ENCODE measurements at places on chromosomes 7 and 10.

GRCh38 chr7:81562581-81562980 lies 207.3 kb downstream of the HGF start:
- no peak for DNase-seq

DNA sequence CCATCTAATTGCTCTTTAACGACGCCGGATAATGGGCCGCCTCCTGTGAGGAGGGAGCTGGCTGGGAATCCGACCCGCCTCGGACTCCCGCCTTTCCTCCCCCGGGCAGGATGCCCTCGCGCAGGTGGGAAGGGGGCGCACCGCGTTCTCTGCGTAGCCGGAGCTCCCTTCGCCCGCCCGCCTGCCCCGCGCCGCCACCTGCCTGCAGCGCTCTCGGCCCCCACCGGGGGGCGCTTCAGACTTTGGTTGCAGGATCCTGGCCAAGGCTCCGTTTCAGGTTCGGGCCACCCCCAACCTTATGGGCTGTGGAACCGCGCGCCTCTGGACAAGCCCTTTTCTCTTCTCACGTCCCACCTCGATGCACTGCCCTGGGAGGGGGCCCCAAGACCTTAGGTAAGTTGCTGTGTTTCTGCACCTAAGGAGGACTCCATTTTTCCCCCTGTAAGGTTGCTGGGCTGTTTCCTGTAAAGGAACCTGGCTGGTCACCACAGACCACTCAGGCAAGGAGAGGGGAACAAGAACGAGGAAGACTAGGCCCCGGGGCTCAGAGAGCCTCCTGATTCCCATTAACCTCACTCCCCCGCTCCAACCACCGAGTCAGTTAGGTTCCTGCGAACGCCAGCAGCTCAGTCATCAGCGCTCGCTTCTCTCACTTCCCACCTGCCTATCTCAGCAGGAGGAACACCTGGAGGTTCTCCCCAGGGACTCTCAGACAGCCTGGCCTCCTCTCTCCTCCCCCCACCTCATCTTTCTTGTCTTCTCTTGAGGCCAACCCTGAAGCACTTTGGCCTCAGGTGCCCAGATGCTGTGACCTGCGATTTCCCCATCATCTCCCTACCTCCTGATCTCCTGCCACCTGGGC lies 11.3 kb upstream of the KAZALD1 start:
- DNase-seq = no peak

DNA sequence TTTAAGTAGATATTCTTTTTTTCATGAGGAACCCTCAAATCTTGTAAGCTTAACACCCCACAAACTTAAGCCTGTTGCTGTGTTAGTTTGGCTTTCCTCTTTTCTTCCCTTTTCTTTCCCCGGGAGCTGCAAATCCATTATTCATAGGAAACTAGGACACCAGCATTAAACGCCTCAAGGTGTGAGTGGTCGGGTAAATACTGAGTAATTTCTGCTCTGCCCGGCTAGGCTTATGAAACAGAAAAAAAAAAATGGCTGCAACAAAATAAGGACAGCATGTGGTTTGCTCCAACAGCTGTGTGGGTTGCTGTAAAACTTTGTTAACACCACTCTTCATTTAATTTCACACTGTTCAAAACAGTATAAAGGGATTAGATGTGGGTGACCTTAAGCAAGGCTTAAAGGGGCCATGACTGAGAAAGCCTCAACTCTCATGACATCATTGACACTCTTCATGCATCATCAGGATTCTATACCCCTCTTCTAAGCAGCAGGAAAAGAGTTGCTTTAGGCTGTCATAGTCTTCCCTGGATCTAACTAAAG lies 104.1 kb downstream of the AOAH start:
- no peak for DNase-seq

DNA sequence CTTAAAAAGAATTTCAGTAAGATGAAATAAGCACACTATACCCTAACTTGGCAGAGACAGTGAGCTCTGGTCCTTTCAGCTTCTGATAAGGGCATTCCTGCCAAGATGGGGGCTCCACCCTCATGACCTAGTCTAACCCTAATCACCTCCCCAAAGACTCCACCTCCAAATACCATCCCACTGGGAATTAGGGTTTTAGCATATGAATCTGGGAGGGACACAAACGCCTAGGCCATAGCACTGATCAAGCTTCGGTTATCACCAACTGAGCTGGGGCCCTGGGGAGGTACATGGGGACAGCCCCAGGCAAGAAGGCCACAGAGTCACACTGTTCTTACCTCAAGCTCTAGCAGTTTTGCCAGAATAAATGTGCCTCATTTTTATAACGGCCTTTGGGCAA lies 31.4 kb downstream of the PALS2 start:
- DNase-seq = no peak

DNA sequence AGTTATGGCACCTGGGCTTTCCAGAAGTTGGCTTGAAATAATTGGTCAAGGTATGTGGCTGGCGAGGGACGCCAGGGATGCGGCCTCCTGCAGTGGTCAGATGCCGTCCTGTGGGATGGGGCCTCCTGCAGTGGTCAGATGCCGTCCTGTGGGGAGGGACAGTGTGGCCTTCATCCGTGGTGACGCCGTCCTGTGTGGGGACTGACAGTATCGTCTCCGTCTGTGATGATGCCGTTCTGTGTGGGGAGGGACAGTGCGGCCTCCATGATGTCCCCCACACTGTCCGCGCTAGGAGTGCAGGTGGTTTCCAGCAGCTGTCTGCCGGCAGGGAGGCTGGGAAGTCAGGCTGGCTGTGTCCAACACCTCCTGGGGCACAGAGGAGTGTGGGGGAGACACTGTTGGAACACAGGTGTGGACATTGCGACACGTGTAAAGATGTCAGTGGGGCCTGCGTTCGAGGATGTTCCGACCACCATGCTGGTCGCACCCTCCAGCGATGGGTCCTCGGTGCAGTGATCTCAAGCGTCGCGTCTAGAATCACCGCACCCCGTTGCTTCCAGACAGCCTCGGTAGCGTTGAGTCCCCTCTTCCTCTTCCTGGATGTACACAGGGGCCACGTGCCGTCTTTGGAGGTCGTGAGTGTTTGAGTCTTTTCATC lies 52.6 kb downstream of the INPP5A start:
- no peak for DNase-seq

DNA sequence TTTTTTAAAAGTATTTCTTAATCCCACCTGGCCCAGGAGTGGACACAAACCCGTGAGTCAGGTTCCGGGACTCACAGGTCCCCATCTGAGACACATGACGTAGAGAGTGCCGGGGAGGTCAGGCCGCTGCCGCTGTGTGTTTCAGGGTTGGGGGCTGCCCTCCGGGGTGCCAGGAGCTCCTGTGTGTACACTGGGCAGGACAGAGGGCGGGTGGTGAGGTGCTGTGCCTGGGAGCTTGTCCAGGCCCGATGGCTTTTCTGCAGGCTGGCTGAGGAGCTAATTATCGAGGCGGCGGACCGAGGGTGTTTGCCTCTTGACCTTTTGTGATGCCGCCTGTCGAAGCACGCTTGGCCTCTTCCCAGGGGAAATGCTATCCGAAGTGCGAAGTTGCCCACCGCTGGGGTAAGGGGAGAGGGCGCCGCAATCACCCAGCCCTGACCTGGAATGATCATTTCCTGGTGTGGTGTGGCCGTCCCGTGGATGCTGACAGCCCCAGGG lies 42.1 kb downstream of the FOXL3 start:
- DNase-seq = no peak

- no peak for DNase-seq
These were observed 110.7 kb downstream of the C1GALT1 start for GRCh38 chr7:7293092-7293491.

DNA sequence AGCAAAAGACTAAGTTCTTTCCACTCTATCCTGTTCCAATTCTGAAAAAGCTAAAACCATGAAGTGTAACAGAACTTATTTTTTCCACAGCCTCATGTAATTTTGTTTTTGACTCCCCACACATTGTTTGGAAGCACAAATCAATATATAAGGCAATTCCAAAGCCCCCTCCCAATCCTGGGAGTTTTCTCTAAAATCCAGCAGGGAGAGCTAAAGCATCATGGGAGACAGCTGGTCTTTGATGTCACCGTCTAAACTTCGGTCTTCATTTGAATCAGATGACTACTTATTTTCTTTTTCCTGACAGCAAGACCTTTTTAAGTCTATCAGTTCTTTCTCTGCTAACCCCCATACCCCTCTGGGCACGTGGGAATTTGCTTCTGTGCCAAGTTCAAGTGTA lies 33.3 kb upstream of the PON1 start:
- no peak for DNase-seq

- no peak for DNase-seq
These were observed 644.5 kb upstream of the GALNT17 start for GRCh38 chr7:70487428-70487827.

DNA sequence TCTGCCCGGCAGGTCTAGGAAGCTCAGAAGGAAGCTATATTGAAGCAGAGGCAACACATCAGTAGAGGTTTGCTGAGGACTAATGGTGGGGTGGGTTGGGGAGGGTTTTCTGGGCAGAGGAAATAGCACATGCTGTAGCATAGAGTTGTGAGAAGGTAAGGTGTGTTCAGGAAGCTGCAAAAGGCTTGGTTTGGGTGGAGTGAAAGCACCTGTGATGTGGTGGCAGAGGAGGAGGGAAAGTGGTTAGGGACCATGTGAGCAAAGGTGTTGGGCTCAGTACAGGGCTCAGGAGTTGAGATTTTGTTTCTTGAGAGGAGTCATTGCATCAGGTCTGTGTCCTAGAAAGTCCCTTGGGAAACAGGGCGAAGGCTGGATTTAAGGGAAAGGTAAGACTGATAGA lies 294.6 kb downstream of the SORCS3 start:
- no peak for DNase-seq

DNA sequence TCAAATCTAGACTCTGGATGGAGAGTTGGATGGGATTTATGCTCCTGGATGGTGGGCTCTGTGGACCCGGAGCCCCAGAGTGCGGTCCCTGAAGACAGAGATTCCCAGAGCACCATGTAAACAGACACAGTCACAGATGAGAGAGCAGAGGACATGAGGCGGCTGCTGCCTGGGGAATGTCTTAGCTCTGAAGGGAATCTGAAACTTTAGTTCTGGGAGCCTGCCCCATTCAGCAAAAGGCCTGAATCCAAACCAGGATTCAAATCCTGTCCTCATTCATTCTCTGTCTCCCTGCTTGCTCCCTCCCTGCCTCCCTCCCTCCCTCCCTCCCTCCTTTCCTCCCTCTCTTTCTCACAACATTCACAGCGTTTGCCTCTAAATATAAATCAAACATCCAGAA lies 49.5 kb upstream of the CALD1 start:
- DNase-seq = no peak

DNA sequence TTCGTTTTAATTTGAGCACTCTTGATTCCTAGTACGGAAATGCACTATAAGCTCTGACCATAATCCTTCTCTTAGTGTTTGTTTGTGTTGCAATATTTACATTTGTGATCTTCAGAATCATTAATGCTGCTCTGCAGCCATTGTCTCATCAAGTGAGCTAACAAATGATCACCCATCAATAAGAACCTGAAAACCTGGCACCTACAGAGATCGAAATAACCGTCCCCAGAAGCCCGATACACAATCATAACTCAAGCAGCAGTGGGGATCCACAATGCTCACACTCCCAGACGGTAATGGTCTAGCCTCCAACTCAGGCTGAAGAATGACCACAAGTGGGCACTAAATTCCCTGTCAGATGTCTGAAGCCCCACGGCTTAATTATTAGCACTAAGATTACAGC lies 156.0 kb upstream of the NFE2L3 start:
- no peak for DNase-seq

DNA sequence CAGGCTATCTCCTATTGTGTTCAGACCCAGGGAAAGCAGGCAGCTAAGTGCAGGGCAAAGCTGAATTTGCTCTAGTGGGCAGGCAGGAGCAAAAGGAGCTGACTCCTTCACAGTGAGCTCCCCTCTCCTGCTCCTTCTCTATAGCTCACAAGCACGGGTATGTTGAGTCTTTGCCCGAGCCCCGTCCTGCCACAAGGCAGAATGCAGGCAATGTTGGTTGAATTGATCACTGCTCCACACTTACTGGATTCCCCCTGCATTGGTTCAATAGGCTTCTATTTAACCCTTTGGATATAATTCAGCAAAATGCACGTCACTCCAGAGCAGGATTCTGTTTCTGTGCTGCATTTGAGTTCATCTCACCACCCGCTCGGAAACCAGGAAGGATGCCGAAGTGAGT lies 16.2 kb upstream of the C10orf90 start:
- DNase-seq = no peak

- no peak for DNase-seq
These were observed 522.5 kb upstream of the DPP6 start for GRCh38 chr7:153529651-153530165.

- DNase-seq = no peak
These were observed 2.9 kb upstream of the ENTPD7 start for GRCh38 chr10:99656199-99657064.

- no peak for DNase-seq
These were observed at the start of gene IL15RA for GRCh38 chr10:5977471-5978229. IL15RA (minus strand) TSS chr10:5977543; CDS start chr10:5977492, 51 bp downstream.

GRCh38 chr7:2710286-2710655 lies 22.3 kb downstream of the AMZ1 start:
- DNase-seq = no peak

DNA sequence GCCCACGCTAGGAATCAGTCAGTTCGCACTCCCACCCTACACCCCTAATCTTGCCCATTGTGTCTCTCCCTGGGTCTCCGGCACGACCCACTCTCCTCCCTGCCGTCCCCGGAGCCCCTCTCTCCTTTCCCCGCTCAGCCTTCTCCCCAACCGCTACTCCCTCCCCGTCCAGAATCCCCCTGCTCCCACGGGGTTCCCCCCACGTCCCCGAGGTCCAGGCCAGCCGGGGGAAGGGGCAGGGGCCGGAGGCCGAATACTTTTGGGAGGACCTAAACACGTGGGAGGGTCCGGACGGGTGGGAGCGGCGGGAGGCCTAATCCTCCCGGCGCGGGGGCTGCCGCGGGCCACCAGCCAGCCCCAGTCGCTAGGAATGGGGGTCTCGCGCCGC lies 560 bp downstream of the RARRES2 start:
- no peak for DNase-seq

- no peak for DNase-seq
These were observed 174.1 kb upstream of the GPR26 start for GRCh38 chr10:123492016-123492415.

DNA sequence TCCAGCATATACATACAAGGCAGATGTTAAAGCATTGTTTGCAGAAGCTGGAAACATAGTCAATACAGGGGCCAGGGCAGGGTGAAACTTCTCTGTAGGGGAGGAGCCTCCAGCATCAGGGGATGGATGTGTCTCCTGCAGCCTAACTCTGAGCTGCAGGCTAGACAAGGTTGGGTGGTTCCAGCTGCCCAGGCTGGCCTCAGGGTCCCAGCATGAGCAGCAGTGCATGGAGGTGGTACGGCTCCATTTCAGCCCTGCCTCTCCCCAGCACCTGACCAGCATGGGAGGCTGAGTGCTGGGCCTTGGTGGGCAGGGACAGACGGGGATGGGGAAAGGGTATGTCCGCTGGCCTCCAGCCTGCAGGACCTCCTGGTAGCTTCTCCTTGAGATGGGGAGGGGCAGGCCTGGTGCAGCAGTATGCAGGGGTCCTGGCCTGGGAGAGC lies 7.4 kb upstream of the TBRG4 start:
- no peak for DNase-seq

GRCh38 chr10:98300526-98301229 lies 32.7 kb upstream of the LOXL4 start:
- DNase-seq = no peak

GRCh38 chr7:100591596-100591995 lies 5.5 kb downstream of the FBXO24 start:
- no peak for DNase-seq

All from HS-5 (cell line).